ENCODE measurements at places on chromosomes 4 and X.

DNA sequence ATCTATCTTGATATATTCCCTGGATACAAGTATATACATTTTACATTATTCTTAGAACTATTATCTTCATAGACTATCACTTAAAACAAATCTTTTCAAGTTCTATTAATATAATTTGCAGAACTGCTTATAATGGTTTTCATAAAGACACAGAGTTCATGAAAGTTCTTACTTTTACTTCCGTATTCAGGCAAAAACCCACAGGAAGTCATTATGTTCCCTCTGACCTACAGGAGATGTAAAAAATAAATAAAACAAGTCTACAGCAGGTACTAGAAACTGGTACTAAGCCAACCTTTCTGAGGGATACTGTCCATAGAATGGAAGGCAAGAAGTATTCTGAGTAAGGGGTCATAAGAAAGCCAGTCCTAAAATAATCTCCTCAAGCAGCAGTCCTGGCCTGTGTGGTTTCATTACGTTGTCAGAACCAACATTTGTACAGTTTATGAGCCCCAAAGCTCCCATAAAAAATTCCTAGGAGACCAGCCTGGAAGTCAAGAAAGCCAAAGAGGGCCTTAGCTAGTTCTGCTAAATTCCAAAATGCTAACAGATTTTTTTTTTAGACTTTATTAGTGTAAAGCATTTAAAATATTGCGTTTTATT is 68.6 kb downstream of the CAMK2D start:
- no peak for DNase-seq

- DNase-seq: no peak
These were observed 17.5 kb downstream of the ANXA5 start for GRCh38 chr4:121679267-121679666.

- DNase-seq: no peak
These were observed 114.9 kb downstream of the VSIG4 start for GRCh38 chrX:65925005-65925404.

GRCh38 chr4:158817562-158818296 is 48.9 kb downstream of the FNIP2 start:
- DNase-seq: no peak

- DNase-seq: no peak
These were observed 44.2 kb downstream of the AMELX start for GRCh38 chrX:11337292-11338009.

DNA sequence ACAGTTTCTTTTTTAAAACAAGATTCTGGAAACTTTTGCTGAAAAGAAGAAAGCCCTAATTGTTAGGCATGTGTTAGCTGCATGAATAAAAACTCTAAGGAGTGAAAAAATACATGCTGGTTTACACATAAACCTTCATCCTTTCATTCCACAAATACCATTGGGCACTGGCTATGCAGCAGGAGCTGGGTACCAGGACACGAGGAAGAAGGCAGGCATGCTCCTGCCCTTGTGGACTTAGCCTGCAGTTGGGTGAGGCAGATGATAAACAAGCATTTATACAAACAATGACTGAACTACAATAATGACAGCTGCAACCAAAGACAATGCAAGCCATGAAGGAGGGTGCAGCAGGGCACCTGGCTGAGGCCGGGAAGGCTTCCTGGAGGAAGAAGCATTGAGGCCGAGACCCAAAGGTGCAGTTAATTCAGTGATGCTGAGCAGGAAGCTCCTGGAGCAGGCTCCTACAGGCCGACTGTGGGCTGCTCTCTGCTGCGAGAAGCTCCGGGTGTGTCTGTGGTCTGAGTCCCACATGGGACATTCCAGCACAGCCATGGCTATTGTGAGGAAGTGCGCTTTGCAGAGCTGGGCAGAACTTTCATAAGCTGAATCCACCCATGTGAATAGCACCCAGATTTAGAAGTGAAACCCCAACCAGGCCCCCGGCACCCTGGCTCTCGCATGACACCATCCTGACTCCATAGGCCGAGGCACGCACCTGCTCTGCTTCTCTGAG is 44.0 kb upstream of the MXD4 start:
- DNase-seq: no peak

DNA sequence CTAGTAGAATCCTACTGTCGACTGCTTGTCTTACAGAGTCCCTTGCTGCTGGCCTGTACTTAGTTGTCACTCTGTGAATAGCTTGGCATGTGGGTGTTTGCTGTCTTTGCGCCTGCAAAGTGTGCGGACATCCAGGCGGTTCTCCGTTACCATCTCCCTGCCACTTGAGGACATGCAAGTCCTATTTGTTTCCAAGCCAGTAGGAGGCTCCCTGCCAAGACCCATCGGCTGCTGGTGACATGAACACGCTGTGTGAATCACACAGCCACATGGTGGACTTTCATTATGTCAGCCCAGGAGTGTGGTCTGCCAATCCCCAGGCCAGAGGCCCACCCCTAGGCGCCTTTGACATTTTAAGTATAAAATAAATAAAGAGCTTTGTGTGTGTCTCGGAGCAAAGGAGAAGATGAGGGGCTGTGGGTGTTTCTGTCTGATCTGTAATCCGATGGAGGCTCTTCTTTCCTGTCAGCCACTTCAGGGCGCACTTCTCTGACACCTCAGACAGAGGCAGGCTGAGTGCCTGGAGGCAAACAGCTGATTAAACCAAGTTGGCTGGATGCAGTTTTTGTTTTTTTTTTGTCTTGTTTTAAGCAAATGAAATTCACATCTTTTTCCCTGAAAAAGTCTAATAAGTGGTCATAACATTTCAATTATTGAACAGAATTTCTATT is 51.5 kb downstream of the ALPK1 start:
- peak; percentile 89 for DNase-seq

- no peak for DNase-seq
These were observed 71.1 kb upstream of the PPP3CA start for GRCh38 chr4:101418466-101418865.

DNA sequence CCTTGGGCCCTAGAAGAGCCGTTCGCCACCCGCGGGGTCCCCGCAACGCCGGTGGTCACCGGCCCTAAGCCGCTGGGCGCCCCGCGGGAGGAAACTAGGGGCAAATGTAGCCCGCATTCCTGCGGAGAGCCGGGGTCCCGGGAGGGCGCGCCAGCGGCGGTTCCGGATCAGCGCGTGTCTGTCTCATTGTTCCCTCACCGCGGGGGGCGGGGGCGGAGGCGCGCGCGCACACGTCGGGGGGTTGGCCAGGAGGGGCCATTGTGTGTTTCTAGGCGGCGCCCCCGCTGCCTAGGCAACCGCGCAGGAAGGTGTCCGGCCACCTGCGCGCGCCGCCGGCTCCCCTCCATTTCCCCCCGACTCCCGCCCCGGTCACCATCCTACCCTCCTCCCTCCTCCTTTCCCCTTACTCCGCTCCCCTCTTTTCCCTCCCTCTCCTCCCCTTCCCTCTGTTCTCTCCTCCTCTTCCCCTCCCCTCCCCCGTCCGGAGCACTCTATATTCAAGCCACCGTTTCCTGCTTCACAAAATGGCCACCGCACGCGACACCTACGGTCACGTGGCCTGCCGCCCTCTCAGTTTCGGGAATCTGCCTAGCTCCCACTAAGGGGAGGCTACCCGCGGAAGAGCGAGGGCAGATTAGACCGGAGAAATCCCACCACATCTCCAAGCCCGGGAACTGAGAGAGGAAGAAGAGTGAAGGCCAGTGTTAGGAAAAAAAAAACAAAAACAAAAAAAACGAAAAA is 789 bp upstream of the DDX3X start:
- DNase-seq: peak; percentile 94

- no peak for DNase-seq
These were observed 14.9 kb upstream of the EXOSC9 start for GRCh38 chr4:121786221-121786620.

GRCh38 chr4:2354760-2355159 is 63.7 kb downstream of the ZFYVE28 start:
- peak; percentile 60 for DNase-seq

DNA sequence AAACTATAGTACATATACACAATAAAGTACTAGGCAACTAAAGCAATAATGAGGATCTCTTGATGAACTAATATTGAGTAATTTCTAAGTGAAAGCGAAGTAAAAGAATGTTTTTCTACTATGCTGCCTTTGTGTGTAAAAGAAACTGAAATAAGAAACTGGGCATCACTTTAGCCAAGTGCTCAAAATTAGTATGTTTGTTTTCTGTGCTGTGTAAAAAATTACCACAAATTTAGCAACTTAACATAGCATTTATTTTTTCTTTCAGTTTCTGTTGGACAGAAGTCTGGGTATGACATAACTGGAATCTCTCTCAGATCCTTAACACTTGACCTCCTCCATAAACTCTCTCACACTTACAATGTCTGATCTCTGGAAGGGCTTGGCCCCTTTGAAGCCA is 687.1 kb upstream of the MAGEB2 start:
- DNase-seq: no peak

GRCh38 chr4:36609661-36610060 is 328.2 kb downstream of the DTHD1 start:
- no peak for DNase-seq

GRCh38 chr4:109211671-109212070 is 90.8 kb downstream of the COL25A1 start:
- DNase-seq: no peak

GRCh38 chr4:10107111-10108091 is 9.2 kb downstream of the WDR1 start:
- peak; percentile 59 for DNase-seq

GRCh38 chr4:113534711-113535110 is 226.8 kb downstream of the CAMK2D start:
- no peak for DNase-seq

- no peak for DNase-seq
These were observed 763 bp downstream of the ASB9 start for GRCh38 chrX:15269120-15269519.

DNA sequence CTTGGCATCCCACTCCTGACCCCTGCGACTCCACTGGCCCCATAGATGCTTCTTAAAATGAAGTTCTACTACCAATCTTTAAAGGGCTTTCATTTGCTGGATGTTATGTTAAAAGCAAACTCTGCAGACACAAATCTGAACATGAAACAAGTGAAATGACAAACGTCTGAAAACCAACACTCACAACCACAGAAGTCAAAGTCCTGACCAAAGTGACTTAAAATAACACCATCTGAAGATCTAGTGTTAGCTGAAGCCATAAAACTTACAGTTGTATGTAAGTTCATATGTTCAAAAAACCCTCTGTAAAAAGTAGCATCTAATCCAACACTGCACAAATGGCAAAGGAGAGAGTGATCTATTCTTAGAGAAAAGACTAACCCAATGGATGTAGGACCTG is 178.7 kb downstream of the SH3KBP1 start:
- DNase-seq: no peak

DNA sequence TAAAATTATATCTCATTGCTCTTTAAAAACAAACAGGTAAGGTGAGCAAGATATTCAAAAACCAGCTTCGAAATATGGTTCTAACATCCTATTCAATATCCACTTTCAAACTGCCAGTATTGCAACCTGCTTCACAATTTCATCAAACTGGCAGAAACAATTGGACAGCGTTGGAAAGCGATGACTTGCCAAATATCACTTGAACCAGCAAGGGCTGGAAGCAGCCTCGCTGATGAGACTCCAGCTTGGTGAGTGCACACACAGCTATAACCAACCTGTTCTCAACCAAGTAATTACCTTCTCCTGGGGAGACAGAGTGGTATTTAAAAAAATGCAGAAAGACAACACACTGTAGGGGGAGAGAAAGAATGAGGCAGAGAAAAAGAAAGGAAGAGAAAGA is 155.8 kb upstream of the RAI2 start:
- DNase-seq: no peak

GRCh38 chrX:39487969-39488330 is 609.8 kb downstream of the BCOR start:
- DNase-seq: no peak

GRCh38 chr4:151150821-151151580 is 51.6 kb downstream of the RPS3A start:
- DNase-seq: no peak

- no peak for DNase-seq
These were observed 32.2 kb upstream of the UGT2B4 start for GRCh38 chr4:69527924-69528323.

DNA sequence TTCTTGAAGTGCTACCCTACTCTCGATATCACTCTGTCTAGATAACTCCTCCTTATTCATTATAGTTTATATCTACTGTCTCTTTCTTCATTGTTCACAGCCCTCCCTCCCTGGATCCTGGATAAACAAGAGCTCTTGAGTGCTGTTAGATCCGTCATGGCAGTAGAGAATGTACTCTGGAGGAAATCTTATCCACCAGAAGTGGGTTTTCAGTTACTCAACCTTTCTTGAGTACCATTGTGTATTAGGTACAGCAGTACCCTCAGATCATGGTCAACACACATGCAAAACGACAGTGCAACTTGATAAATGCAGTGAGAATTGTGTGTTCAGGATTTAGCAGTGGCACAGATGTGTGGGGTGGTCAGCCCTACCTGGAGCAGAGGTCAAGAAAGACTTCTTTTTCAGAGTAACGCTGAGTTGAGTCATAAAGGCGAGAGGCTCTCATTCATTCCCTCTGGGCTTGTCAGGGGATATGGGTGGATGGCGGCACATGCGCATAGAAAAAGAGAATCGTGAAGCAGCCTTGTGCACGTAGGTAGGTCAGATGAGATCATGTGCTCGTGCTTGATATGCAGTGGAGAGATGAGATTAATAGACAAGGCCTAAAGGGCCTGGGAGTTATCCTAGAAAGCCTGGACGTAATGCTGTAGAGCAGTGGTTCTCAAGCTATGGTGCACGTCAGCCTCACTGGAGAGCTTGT is 89.5 kb downstream of the SNX25 start:
- DNase-seq: no peak

- DNase-seq: peak; percentile 72
These were observed 18.4 kb upstream of the LDB2 start for GRCh38 chr4:16916719-16917337.

- peak; percentile 9 for DNase-seq
These were observed 104.5 kb upstream of the QRFPR start for GRCh38 chr4:121485190-121485804.

GRCh38 chr4:138189206-138189605 is 52.9 kb downstream of the SLC7A11 start:
- DNase-seq: no peak

DNA sequence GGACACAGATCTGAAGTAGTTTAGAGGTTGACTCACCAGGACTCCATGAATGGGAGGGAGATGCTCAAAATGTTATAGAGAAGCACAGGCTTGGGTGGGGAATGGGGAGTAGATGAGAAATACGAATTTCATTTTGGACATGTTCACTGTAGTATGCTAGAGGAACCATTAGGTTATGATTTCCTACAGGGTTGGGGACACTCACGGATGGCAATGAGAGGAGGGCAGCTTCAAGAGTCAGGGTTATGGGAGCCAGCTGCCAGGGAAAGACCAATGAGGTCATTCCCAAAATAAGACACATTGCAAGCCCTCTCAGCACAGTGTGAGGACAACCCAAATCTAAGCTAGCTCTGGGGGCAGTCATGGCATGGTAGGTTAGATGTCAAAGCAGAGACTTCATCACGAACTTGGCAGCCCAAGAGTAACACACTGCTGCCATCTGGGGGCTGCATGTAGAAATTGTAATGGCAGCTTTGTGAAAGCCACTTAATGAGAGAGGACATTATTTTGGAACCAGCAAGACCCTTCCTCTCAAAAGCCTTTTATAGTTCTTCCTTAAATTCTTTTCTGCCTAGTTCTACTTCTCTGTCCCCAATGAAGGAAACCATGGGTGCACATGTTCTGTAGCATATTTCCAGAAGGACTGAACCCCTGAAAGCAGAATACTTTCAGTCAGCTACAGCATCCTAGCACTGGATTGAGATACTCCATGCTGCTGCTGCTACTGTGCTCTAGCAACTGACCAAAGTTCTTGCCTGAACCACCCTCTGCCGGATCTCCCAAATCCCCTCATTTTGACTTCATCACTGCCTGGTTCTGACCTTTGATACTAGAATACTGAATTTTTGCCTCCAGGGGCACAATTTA is 16.2 kb upstream of the ZCCHC12 start:
- peak; percentile 26 for DNase-seq

Data from right cardiac atrium (tissue), 5 donors.